Activated naive CD8-positive, alpha-beta T cell treated with anti-CD3 and anti-CD28 coated beads for 36 hours (primary cell): ENCODE measurements at places on chromosomes 1 and 21.

DNA sequence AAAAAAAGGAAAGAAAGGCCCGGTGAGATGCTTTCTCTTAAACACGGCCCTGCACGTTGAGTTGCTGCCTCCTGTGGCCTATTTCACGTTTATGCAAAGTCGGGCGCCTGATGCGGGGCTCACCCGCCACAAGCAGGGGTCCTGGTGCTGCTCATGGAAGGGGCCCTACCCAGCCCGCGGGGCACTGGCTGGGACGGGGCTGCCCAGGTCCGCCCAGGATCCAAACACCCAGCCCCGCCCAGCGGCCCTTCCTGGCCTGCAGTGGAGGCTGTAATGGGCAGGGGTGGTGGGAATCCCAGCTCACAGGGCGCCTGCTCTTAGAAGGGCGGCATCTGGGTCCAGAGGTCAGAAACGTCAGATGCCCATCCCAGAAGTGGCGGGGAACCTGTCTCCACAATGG lies 1.6 kb downstream of the COL6A2 start:
- H3K4me1 ChIP-seq, result peaks cover 15% of the 10 kb centered on the region
- H3K36me3 ChIP-seq, result peaks cover 16% of the 10 kb centered on the region
- H3K27me3 ChIP-seq, result peaks cover 16% of the 10 kb centered on the region
- DNase-seq, result no peak

DNA sequence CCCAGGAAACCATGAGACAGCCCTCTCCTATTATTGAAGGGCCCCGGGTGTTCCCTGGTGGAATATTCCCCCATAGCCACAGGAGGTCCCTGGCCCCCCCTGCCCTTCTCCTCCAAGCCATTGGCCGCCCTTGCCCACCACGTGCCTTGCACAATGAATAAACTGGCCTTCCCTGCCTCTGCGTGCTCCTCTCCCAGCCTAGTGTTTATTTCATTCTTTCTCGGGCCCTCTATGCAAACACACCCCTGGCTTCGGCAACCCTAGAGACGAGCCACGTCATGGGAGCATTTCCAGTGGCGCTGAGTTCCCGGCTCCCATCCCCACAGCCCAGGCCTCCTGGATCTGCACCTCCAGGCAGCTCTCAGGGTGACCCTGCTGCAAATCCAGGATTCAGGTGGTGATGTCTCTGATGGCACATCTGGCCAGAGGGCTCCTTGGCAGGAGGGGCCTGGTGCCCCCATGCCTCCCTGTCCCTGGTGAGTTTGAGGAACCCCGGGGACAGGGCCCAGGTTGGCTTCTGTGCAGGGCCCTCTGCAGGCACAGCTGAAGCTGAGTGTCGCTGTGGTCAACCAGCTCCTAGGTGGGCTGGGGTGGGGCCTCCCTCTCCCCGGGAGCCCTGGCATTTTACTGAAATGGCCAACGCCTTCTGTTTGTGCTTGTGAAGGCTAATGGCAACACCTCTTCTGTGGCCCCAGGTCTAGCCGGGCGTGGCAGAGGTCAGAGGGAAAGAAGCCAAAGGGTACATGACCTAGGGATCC lies 6.2 kb downstream of the KRTAP10-12 start:
- peaks cover 85% of the 10 kb centered on the region for H3K27me3 ChIP-seq
- no peak for DNase-seq
- no peak overlapping the region for H3K27ac ChIP-seq

DNA sequence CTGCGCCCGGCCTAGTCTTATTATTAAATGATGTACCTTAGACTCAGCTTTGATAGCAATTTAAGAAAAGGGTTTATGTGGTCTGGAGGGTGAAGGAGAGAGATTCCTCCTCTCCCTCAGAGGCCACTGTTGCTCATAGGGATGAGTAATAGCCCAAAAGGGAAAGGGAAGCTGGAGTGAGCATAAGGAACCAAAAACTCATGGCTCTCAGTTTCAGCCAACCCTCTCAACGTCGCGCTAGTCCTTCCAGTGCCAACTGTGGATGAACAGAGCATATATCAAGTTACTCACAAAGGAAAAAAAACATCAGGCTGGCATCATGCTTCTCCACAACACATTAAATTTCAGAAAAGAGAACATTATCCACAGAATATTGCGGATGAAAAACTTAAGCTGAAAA lies 8.3 kb upstream of the GPR89B start:
- H3K36me3 ChIP-seq, result no peaks in the 10 kb centered on the region
- peaks cover 15% of the 10 kb centered on the region for H3K27me3 ChIP-seq
- no peak overlapping the region for H3K4me3 ChIP-seq
- DNase-seq, result no peak
- H3K27ac ChIP-seq, result no peak overlapping the region

DNA sequence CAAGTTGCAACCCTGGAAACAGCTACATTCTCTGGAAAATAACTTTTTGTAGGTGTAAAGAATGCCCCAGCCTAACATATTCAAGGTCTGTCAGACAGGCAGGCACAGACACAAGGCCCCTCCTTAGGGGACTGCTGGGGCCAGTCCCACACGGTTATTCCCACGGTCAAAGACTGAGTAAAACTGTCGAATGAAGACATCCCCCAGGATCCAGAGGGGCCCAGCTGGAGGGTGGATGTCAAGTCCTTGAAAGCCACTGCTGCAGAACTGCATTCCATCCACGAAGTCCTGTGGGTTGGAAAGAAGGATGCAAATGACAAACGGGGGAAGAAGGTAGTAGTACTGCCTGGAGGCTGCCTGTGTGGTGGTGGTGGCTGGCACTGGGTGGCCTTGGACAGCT lies 6.9 kb upstream of the RAB7B start:
- DNase-seq, result no peak
- no peaks in the 10 kb centered on the region for H3K36me3 ChIP-seq
- H3K4me3 ChIP-seq, result no peak overlapping the region
- no peak overlapping the region for H3K27ac ChIP-seq
- peaks cover 5% of the 10 kb centered on the region for H3K27me3 ChIP-seq
